ENCODE measurements at places on chromosomes 7 and 10.

- DNase-seq: no peak
Observed at GRCh38 chr10:74586088-74586585, 240.3 kb upstream of the KAT6B start.

DNA sequence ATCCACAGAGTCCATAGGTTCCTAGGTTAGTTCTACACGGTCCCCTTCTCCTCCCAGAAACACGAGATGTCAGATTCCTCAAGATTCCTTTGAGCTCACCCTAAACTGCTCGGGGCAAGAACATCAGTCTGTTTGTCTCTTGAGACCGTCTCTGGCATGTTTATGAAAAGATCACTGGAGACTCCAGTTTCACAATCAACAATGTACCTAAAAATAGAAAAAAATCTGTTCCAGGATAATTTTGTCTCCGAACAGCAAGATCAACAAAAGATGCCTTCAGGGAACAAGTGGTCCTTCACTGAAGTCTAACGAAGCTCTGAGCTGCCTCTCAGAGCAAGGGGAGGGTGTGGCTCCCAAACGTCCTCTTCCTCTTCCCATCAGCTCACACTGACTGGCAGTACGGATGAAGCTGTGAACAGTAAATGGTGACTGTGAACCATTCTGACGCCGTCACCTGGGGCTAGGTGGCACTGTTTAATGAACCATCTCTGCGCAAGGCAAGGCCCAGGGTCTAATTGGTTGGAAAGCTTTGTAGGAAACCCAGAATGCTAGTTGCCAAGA lies 156.2 kb upstream of the LYZL1 start:
- DNase-seq: peak; percentile 25

DNA sequence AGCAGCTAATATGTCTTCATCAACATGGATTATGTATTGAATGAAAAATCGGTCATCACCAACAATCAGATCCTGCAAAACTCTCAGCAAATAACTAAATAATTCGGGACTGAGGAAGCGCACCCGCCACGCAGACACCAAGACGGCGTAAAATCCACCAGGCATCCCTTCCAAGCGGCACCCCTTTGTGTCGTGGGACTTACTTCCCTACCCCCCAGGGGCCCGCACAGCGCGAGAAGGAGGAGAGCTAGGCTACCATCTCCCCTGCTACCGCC lies 721 bp downstream of the ARL3 start:
- DNase-seq: no peak

DNA sequence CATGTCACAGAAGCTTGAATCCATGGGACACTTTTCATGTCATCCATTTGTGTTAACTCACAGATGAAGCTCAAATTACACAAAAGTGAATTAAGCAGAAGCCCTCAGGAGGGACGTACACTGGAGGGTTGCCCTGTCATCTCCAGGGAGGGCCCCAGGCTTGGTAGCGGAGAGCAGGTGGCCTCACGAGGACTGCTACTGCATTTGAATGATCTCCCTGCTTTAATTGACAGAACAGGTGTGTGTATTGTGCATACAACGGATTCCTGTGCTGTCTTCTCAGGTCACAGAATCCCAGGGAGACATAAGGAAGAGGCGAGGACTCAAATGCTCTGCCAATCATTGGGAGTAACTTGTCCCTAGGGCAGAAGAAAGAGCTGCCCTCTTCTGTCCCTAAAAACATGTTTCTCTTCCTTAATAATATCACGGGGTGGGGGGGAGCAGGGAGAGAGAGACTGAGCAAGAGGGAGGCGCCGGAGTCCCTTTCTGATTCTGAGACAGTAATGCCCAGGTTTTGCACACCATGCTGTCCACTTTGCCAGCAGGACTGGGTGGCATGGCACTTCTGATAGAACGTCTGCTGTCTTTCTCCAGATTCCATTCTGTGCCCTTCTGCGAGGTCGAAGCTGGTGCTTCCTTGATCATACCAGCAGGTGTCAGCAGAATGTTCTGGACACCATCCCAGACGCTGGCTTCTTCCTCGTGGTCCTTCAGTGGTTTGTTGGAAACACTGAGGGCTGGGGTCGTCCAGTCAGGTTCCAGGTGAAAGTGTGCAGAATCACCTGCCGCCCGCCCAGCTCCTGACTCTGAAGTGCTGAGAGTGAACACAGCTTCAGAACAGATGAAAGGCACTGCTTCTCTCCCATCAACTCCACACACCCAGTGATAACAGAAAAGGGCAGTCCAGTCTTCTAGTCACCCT lies 26.2 kb upstream of the RASGEF1A start:
- peak; percentile 62 for DNase-seq

DNA sequence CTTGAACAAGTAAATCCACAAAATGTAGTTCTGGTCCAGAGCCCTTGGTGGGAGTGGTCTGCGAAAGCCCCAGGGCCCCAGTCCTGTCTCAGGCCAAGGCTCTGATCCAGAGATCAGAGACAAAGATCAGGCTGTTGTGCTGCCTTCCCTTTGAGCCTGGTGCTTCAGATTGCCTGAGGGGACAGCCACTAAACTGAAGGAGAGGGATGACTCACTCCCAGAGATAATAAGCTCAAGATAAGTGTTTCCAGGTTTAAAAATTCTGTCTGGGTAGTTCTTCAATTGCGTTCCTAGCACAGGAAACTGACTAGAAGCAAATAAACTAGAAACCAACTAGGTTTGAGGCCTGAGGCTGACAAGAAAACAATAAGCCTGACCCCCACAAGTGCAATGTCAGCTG lies 190.2 kb downstream of the RAMP3 start:
- DNase-seq: peak; percentile 17

GRCh38 chr7:128164061-128164954 lies 76.8 kb upstream of the LEP start:
- peak; percentile 57 for DNase-seq

GRCh38 chr7:5612695-5613094 lies 168.8 kb downstream of the RNF216 start:
- no peak for DNase-seq

- peak; percentile 58 for DNase-seq
Observed at GRCh38 chr7:50953820-50954219, 171.1 kb upstream of the GRB10 start.

- no peak for DNase-seq
Observed at GRCh38 chr7:81075150-81075549, 156.3 kb upstream of the SEMA3C start.

GRCh38 chr7:93242106-93242505 lies 9.9 kb downstream of the VPS50 start:
- no peak for DNase-seq

GRCh38 chr7:37212051-37212450 lies 236.6 kb downstream of the ELMO1 start:
- no peak for DNase-seq

All from fibroblast of the aortic adventitia (primary cell).